Hypothalamus (tissue), 51 donors: ENCODE measurements at places on chromosomes 13 and 19.
A peak's percentile ranks its signal among the peaks of the same experiment; 100 is the strongest.

DNA sequence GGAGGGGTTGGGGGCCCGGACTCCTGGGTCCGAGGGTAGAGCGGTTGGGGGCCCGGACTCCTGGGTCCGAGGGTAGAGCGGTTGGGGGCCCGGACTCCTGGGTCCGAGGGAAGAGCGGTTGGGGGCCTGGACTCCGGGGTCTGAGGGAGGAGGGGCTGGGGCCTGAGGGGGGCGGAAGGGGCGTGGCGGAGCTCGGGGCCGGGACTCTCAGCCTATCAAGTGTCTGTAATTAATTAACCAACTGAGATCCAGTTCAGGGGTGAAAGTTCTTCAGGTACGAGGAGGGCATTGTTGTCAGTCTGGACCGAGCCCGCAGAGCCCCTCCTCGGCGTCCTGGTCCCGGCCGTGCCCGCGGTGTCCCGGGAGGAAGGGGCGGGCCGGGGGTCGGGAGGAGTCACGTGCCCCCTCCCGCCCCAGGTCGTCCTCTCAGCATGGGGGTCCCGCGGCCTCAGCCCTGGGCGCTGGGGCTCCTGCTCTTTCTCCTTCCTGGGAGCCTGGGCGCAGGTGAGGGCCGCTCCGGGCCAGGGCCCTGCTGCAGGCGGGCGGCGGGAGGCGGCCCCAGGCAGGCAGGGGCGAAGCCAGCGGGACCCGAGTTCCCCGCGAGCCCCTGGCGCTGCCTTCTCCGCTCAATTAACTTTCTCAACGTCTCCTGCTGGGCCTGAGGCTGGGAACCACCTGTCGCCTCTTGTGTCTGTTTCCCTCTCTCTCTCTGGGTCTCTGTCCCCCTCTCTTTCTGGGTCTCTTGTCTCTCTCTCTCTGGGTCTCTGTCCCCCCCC lies 697 bp downstream of the FCGRT start:
- no peak for DNase-seq

GRCh38 chr13:36526897-36527296 lies 94.6 kb downstream of the CCNA1 start:
- DNase-seq: no peak

DNA sequence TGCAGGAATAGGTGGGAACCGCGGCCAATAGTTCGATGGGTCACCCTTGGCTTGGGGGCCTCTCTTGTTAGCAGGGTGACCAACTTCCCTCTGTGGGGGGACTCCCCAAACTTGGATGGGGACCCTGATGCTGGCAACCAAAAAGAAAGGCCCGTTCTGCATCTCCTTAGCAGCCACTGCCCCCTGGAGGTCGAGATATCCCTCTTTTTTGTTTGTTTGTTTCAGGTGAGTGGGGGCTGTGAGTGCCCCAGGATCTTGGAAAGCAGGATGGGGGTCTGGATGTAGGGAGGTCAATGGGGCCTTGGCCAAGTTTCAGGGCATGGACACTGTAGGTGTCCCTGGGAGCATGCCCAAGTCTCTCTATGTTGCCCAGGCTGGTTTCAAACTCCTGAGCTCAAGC lies 7.7 kb upstream of the CRTC1 start:
- DNase-seq: no peak

DNA sequence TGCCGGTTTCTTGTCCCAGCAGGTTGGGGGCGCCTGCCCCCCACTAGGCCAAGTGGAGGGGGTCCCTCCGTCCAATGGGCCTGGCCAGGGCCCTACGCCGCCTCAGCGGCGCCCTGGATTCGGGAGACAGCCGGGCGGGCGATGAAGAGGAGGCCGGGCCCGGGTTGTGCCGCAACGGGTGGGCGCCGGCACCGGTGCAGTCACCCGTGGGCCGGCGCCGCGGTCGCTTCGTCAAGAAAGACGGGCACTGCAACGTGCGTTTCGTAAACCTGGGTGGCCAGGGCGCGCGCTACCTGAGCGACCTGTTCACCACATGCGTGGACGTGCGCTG lies 6.2 kb downstream of the KCNJ14 start:
- no peak for DNase-seq

GRCh38 chr13:94987081-94987480 lies 274.7 kb upstream of the SOX21 start:
- no peak for DNase-seq

DNA sequence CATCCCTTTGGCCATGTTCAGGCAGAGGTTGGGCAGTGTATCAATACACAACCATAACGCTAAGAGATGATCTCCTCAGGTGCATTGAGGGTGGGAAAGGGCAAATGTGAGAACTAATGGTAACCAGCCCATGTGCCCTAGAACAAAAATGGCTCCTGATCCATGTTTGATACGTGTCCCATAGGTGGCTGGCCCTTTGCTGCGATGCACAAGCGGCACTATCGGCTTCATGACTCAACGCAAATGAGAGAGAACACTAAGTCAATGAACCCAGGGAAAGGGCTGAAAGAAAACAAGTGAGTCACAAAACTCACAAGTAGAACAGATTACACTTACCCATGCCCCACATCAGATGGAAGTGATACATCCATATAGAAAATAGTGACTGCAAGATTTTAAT lies 201.7 kb downstream of the ABCC4 start:
- no peak for DNase-seq

DNA sequence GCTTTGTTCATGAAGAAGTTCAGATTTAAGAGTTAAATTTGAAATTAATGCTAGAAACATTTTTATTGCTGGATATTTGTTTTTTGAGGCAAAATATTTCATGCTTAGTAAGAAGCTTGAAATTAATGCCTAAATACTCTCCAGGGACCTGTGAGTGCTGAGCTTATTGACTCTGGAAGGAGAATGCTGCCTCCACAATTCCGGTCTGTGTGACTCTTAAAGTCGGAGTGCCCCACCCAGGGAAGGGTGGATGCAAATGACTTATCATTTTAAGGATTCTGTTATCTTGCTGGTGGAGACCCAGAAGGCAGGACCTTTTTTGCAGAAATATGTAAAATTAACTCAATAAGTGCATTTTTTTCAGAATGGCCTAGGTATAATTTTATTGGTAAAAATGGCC lies 143.8 kb upstream of the RXFP2 start:
- no peak for DNase-seq

- no peak for DNase-seq
These were observed 8.2 kb downstream of the CDK8 start for GRCh38 chr13:26262156-26262555.

DNA sequence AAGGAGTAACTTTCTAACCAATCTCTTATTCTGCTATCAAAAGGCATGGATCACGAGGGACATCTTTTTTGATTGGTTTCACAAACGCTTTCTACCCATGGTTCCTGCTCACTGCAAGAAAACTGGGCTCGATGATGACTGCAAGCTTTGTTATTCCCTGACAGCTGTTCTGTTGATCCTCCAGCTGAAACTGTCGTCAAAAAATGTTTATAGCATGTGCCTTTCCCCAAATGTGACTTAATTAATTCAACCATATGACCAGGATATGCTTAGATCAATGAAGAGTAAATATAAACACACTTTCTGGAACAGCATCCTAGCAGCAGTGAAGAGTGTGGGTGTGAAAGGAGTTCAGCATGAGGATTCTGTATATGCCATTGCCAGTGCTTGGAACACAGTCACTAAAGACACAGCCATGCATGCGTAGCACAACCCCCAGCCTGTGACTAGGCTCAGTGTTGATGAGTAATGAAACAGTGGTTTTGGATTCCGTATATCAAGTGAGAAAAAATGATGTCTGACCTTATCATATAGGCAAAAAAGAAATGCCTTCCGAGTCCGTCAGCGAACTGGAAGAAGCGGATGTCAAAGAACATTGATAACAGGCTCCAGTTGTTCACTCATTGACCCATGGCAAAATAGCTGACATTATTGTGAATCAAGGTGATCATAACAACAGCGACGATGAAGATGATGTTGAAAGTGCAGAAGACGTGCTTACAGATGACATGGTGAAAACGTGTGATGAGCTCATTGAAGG lies 347.4 kb downstream of the FGF9 start:
- no peak for DNase-seq

DNA sequence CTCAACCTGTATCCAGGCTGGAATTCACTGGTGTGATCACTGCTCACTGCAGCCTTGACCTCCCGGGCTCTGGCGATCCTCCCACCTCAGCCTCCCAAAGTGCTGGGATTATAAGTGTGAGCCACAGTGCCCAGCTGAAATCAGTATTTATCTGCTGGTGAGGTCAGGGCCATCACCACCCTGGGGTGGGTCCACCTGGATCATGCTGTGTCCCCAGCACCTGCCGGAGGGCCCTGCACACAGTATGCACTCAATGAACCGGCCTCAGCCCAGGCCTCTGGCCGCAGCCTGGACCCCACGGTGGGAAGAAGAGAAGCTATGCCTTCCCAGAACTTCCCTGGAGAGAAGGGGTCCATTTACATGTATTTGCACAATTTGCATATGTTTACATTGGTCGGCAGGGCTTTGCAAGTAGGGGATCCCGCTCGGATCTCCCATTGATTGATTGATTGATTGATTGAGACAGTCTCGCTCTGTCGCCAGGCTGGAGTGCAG lies 2.6 kb upstream of the SLC5A5 start:
- no peak for DNase-seq

- DNase-seq: no peak
These were observed 283.1 kb downstream of the DCT start for GRCh38 chr13:94196413-94196812.

DNA sequence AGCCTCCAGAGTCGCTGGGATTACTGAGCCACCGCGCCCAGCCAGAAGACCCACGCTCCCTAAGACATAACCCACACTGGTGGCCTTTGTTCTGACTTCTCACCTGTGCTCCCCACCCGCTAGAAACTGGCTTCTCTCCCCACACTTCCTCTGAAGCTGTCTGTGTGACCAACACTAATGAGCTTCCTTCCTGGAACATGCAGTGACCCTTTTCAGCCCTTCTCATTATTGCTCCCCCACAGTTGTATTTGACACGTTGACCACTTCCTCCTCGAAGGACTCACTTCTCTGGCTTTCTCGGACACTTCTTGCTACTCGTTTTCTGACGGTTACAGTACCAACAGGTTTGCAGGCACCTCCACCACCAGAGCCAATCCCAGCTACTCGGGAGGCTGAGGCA lies 10.9 kb downstream of the NCR1 start:
- no peak for DNase-seq

GRCh38 chr19:34734537-34735103 lies 577 bp downstream of the ZNF181 start:
- no peak for DNase-seq

DNA sequence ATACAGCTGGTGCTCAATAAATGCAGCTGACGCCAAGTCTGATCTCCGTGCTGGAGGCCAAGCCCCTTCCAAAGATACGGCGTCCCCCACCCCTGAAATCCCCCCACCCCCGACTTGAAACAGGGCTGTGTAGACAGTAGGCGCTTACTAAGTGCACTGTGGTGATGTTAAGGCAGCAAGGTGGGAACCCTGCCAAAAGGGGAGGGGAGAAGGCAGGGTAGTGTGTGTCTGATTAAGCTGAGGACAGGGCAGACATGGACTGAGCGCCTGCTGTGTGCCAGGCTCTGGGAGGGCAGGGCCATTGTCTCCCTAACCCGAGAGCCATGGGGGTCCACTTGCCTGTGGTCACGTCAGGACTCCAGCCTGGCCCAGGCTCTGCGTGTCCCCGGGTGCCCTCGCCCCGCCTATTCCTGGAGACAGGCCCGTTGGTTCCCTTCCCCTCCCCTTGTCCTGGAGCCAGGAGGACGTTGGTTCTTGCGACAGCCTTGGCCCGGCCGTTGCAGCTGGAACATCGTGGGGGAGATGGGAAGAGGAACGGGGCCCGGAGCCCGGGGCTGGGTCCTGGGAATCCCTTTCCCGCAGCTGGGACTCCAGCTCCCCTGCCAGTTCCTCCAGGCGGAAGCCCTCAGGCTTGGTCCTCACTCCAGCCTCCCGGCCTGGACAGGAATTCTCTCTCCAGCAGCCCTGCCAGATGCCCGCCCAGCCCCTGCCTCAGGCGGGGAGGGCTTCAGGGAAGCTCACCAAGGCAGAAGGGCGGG lies 1.7 kb upstream of the ELANE start:
- peak; percentile 82 for DNase-seq

GRCh38 chr19:3668331-3669081 lies 31.8 kb downstream of the PIP5K1C start:
- DNase-seq: no peak

DNA sequence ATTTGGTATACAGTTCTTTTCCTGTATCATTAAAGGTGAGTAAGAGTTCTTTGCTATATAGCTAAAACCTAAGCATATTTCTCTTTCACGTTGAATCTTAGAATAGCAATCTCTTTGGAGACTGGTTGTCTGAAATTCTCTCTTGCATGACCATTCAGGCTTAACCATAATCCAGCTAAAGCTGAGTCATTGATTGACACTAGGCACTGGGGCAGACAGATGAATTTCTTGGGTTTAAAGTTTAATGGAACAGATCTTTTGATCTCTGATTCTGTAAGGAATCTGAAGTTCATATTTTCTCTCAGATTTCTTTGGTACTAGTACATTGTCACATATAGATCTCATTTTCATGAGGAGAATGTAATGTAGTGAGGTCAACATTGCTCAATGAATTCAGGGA lies 397.3 kb upstream of the MIR17HG start:
- DNase-seq: no peak

GRCh38 chr19:29662604-29663404 lies 2.5 kb upstream of the PLEKHF1 start:
- DNase-seq: peak; percentile 60

- DNase-seq: no peak
These were observed 473.6 kb downstream of the FOXO1 start for GRCh38 chr13:40192858-40193257.

- DNase-seq: no peak
These were observed 16.1 kb downstream of the TTYH1 start for GRCh38 chr19:54431255-54431838.

DNA sequence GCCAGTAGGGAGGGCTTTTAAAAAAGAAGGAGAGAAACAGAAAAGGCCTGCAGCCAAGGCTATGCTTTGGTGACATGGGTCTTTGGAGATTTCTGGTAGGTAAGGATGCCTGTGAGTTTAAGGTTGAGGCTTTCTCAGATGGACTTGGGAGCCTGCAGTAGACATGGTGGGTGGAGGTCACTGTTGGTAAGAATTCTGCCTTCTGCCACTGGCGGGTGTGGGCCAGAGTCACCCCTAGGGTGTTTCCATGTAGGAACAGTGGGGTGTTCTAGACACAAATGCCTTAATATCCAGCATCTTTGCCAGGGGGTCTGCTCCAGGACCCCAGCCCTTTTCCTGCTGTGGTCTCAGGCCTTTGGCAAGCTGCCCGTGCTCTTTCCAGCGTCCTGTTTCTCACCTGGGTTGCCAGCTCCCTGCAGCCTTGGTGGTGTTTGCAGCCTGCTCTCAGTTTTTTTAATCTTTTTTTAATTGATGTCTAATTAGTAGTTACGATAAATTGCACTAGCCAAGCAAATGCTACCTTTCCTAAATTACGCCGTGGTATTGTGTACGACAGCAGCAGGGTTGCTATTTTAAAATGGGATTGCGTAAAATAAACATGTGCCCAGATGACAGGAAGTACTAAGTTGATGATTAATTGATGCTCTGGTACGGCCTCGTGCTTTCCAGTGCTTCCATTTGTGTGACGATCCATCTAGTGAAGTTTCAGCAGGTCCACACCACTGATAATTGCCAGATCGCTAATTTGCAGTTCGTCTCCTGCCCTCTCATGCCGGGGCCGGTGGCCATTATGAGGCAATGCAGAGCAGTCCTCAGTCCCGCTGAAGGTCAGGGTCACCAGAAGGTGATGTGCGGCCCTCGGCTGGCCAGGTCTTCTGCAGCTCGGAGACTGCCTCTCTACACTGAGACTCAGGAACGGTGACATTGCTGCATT lies 35.3 kb upstream of the NPAS1 start:
- no peak for DNase-seq
